ENCODE measurements at places on chromosomes 11 and 22.

GRCh38 chr11:20310137-20310536, 53.4 kb upstream of the HTATIP2 start:
- peak; percentile 13 for DNase-seq

GRCh38 chr11:73242251-73243092, 24.4 kb downstream of the P2RY2 start:
- DNase-seq: peak; percentile 44

- DNase-seq: no peak
These were observed 114.8 kb downstream of the TRIM29 start for GRCh38 chr11:120023120-120023519.

DNA sequence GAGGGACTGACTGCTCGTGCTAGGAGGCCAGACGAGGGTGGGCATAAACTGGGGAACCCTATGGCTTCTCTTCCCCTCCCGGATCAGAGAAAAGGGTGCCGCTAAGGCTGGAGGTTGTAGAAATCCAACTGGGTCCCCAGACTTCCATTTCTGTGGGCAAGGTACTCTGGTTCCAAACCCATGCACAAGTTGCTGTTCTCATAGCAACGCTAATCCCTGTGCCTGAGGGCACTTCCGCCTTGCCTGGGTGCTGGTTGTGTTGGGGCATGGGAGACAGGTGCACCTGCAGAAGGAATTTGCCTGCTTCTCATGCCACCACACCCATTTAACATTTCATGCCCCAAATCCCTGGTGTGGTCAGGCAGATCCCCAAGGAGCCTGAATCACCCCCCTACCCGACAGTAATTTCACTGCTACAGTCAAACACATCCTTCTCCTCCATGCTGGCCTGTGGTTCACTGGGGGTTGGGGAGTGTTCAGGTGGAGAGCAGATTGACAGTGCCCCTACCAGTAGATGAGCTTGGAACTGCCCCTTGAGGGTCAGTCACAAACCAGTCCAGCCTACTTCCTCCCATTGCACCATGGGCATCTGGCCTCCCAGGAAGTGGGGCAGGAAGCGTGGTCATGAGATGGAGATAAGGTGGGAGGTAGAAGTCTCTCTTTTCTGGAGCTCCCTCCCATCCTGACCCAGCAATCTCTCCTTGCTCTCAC, 1.2 kb downstream of the C2CD2L start:
- no peak for DNase-seq

- DNase-seq: no peak
These were observed 106.5 kb upstream of the SYT13 start for GRCh38 chr11:45392591-45393091.

DNA sequence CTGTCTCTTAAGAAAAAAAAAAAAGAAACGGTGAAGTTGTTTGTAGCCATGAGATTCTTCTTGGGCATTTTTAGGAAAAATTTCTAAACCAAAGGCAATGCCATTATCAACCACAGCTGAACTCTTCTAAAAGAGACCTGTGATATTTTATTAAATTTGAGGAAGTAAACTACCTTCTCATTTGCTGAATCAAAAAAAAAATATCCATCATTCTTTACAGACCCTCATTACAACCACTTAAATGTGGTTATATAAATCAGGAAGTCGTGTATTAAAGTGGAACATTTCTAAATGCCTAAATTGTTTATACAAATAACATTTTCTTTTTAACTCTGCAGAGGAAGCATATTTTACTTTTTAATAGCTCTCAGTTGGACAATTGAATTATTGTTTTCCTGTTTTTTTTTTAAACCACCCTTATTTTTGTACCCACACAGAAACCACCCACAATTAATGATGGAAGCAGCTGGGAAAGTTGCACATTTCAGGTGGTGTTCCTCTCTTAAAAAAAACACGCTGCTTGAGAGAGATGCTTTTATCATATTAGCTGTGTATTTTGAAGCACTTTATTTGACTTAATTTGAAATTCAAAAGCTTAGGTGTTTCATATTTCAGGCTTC, 91.2 kb downstream of the ARHGAP42 start:
- peak; percentile 27 for DNase-seq

- DNase-seq: no peak
These were observed 22.3 kb downstream of the TNKS1BP1 start for GRCh38 chr11:57302489-57302888.

GRCh38 chr22:43180670-43181069, 6.3 kb downstream of the TTLL12 start:
- DNase-seq: no peak

DNA sequence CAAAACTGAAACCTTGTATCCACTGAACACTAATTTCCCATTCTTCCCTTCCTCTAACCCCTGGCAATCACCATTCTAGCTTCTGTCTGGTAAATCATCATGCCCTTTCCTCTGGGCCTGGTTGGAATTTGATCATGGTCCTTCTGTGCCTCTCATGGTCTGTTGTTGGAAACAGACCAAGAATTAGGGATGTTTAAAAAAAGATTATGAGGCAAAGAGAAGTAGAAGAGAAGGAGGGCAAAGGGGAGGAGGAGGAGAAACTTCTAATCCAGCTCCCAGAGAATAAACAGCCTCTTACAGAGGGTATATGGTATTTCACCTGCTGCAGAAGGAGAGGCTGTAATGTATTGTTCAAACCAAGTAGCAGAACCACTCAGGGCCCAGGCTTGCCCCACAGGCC, 10.6 kb downstream of the BCO2 start:
- DNase-seq: no peak

GRCh38 chr22:36293606-36294292, 40.8 kb downstream of the APOL1 start:
- no peak for DNase-seq

DNA sequence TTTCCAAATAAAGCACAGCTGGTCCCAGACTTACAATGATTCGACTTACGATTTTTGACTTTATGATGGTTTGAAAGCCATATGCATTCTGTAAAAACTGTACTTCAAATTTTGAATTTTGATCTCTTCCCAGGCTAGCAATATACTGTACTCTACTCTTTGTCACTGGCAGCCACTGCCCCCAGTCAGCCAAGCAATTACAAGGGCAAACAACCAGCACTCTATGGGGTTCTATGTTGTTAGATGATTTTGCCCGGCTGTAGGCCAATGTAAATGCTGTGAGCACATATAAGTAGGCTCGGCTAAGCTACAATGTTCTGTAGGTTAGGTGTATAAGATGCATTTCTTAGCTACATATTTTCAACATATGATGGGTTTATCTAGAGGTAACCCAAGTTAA, 217.3 kb downstream of the RAB38 start:
- DNase-seq: no peak

- no peak for DNase-seq
These were observed 4.5 kb downstream of the RNF121 start for GRCh38 chr11:71933141-71933933.

DNA sequence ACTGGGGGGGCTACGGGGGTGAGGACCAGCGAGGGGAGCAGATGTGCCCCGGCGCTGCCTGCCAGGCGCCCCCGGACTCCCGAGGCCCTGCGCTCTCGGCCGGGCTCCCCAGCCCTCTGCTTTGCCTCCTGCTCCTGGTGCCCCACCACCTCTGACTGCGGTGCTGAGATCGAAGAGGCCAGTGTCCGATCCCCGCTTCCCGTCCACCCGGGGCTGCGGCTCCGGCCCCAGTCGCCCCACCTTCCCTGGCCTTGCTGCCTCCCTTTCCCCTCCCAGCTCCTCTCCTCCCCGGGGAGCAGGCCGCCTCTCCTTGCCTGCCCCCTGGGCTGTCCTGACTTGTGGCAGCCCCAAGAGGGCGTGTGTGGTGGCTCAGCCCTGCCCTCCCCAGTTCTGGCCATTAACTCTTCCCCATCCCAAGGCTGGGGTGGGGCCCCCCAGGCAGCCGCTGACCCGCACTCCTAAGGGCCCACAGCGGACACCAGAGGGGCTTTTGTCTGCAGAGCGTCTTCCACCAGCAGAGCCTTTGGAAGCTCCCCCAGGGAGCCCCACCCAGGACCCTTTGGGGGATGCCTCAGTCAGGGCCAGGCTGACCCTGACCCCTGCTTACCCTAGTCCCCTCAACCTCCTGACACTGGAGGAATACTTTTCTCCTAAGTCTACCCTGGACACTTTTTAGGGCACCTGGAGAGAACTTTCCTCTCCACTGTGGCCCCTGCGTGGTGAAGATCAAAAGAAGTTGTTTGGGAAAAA, 16.6 kb downstream of the RTN4RL2 start:
- no peak for DNase-seq

DNA sequence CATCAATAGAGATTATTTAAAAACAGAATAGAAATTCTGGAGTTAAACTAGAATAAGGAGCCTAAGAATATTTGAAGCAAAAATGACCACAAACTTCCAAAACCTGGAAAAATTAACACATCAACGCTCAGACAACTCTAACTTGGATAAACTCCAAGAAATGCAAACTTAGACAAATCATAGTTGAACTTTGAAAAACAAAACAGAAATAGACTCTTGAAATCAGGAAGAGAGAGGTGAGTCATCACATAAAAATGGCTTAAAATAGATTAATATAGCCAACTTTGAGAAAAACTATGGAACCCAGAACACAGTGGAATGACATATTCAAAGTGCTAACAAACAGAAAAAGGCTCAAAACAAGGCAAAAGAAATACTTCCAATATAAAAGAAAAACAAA, 974.2 kb downstream of the JRKL start:
- peak; percentile 0 for DNase-seq

GRCh38 chr11:95147364-95147905, 57.8 kb downstream of the ENDOD1 start:
- peak; percentile 87 for DNase-seq

DNA sequence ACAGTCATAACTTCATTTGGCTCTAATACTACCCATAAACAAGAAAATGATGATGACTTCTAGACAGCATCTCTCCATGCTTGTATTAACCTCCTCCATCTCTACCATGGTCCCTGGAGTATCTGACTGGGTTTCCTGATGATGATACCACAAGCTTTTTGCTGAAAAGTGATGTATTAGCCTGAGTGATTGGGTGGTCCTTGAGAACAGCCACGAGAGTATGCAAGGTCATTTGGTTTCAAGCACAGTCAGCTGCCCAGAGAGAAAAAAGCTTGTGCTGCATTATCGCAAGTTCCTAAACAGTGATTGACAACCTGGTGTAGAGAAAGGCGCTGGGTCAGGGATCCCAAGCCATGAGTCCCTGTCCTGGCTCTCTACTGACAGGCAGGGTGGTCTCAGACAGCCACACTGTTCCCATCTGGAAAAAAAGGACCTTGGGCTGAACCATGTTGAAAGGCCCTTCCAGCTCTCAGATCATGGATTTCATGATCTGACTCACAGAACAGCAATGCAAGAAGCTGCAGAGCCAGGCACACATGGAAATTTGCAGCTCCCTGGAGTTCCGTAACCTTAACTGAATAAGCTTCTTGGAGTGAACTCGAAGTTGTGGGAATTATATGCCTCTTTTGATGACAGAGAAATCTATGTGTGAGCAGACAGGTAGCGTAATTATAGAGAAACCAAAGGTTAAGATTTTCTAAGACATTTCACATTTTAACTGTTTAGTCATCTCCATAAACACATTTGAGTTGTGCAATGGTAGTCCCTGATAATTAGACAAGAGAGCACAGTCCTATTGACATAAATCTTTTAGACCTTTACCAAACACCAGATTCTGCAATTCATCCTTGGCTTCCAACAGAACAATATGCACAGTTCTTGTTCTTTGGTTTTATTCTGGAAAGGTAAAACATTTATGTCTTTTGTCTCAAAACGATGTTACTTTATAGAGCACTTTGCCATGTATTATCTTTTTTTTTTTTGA, 54.1 kb upstream of the UBASH3B start:
- DNase-seq: no peak

GRCh38 chr22:41989246-41989645, 9.3 kb upstream of the WBP2NL start:
- no peak for DNase-seq
